Pulmonary artery endothelial cell (primary cell): ENCODE measurements at places on chromosomes 3 and 15. TPM values are rescaled to one million over a fixed set of nuclear protein-coding genes. Genes with fewer than 3 reads are reported as not detected.
A peak's percentile ranks its signal among the peaks of the same experiment; 100 is the strongest.

GRCh38 chr3:31247850-31248562 lies 284.7 kb upstream of the STT3B start:
- no peak for DNase-seq

DNA sequence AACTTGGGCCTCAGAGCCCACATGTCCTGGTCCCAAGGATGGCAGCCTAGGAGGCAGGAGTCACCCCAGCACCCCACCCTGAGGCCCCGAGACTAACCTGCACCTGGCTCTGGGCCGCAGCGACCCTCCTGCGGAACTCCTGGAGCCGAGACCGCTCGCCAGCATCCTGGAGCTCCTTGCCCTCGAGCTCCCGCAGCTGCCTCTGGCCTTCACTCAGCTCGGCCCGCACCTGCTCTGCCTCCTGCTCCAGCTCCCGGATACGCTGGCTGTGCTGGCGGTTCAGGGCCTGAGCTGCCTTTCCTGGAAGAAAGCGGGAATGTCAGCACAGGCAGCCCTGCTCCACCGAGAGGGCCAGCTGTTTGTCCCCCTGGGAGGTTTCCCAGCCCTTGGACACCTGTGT lies 13.2 kb downstream of the KIF7 start:
- DNase-seq: no peak

- peak; percentile 95 for DNase-seq
Measured at GRCh38 chr15:67107014-67107812, 41.8 kb downstream of the SMAD3 start.

DNA sequence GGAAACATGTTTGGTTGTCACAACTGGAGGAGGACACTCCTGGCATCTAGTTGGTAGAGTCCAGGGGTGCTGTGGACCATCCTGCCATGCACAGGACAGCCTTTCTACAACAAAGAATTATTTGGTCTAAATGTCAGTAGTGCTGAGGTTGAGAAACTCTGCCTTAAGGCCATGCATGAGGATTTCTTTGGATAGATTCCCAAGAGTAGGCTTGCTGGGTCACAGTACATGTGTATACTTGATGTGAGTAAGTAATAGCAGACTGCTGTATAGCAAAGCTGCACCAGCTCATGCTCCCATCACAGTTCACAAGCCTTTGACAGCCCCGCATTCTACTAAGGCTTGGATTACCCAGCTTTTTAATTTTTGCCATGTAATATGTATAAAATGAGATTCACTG lies 151.3 kb downstream of the MFSD1 start:
- DNase-seq: no peak

- DNase-seq: no peak
Measured at GRCh38 chr3:13491206-13491974, 11.3 kb downstream of the HDAC11 start.

GRCh38 chr15:73978896-73979295 lies 13.2 kb downstream of the STOML1 start:
- DNase-seq: no peak

DNA sequence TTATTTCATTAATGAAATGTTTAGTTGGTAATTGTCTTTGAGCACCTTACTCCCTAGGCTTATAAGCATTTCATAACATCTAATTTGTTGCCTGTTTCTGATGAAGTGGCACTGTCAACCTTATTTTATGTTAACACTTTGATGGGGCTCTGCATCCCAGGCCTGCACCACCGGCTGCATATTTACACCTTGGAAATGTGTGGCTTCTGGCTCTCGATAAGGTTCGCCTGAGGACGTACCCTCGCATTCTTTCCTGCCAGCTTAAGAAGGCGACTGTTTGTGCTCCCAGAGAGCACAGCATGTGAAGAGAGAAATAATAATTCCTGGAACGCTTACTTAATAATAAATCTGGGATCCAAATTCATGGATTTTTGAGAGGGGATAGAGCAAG lies 763.3 kb upstream of the CFAP20DC start:
- DNase-seq: no peak

- DNase-seq: no peak
Measured at GRCh38 chr3:34155108-34155507, 356.7 kb downstream of the PDCD6IP start.

DNA sequence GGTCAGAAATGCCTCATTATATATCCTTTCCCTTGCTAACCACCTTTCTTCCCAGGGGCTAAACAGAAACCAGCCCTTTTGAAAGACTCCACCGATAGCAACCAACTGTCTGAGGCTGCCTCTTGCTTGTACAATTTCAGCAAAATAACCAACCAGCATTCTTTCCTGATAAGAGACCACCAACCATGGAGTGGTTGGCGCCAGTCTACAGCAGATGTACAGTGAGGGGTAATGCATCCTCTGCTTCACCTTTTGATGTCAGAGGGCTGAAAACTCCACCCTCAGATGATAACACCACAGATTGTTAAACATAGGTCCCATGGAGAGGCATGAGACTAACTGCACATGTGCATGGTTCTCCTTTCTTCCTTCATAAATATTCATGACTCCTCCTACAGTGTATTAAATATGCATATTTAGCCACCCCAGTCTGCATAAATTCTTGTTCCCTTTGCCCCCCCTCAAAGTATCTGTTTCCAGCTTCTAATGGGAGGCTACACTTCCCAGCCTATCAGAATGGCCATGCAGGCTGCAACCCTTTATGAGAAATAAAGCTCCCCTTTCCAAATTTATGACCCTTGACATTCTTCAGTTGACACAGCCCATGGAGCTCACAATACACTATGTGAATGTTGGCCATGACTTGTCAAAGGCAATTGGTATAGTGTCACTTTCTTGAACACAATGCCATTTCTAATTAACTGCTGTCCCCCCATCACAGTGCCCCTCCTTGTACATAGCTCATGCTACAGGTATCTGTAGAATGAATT lies 48.3 kb downstream of the GABRB3 start:
- DNase-seq: no peak

DNA sequence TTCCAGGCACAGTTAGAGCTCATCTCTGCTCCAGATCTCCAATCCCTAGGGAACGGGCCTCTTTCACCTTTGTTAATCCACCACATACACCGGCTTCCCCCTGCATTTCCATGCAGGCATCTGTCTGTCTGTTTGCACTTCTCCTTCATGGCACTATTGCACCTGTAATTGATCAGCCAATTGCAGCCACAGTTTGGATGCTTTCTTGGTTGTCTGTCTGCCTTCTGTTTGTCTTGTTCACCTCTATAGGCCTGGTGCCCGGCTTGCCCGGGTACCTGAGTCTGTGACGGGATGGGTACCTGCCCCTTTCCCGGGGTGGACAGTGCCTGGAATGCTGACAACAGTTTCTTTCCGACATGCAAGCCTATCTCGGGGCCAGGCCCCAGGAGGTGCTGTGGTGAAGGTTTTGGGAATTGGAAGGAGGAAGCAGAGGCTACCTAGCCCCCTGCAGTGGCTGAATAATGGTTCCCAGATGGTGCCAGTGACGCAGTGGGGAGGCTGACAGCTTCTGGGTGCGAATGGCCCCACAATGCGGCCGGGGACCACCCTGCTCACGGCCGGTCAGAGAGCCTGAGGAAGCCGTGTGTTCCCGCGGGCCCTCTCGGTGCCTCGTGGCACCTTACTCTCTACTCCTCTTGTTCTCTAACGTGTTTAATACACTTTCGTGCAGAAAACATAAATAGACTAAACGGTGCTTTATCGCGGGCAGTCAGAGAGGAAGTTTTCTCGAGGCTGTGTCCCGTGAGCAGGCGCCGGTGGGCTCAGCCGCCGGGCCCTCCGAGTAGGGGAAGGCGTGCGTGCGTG lies 31.3 kb upstream of the RAB6B start:
- no peak for DNase-seq

DNA sequence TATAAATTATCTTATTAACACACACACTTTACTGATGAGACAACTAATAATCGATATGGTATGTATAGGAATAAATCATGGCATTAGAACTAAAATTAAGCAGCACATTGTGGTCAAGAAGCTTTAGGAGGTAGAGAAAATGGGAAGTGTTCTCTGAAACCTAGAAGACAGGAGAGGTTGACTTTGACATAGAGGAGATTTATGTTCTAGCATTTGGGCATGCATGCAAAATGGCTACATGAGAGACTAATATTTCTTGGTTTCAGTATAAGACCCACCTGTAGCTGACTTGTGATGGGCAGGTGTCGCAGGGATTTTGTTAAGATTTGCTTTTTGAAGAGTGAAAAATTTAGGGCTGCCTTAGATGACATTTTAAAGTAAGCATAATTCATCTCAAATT lies 209.7 kb upstream of the POU1F1 start:
- DNase-seq: no peak

DNA sequence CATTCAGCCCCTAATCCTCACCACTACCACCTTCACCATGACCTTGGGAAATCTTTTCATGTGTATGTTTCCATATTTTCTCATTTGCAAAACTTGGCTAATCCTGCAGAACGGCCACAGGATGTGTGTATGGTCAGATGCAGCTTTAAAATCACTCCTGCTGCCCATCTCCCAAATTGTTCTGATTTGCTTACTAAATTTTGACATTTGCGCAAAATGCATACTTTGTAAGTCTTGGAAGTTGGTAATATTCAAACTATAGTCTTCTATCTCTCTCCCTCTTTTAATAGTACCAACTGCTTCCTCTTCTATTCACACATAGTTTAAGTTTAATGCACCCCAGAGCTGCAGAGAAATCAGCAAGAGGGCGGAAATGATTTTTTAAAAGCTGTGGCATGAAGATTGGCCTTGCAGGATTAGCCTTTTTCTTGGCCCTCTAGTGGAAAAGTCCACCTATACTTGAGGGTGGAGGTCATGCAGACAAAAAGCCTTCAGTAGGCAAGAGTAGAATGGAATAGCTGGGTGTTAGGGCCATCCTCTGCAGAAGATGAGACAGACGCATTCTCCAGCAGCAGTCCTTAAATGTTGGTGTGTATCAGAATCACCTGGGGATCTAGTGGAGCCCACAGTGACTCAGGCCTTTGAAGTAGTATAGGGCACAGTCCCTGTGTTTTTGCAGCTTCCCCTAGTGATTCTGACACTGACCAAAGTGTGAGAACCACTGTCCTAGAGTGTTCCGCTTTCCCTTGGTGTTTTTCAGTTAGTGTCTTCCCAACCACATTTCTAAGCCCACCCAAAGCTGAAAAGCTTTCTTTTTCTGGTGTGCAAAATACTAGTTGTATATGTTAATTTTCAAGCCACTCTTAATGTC lies 181.7 kb downstream of the CHST2 start:
- DNase-seq: no peak

GRCh38 chr15:70227147-70227546 lies 129.4 kb upstream of the TLE3 start:
- no peak for DNase-seq

DNA sequence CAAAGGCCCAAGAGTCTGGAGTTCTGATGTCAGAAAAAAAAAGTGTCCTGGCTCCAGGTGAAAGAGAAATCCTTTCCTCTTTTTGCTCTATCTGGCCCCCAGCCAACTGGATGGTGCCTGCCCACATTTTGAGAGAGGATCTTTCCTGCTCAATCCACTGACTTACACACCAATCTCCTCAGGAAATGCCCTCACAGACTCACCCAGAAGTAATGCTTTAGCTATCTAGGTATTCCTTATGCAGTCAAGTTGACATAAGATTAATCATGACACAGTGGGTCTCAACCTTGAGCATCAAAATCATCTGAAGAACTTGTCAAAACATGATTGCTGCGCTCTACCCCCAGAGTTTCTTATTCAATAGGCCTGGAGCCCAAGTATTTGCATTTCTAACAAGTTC lies 31.2 kb downstream of the STRIT1 start:
- DNase-seq: no peak

GRCh38 chr3:153714588-153715290 lies 406.5 kb upstream of the ARHGEF26 start:
- DNase-seq: no peak

GRCh38 chr3:174330303-174330702 lies 528.8 kb upstream of the NAALADL2 start:
- no peak for DNase-seq

DNA sequence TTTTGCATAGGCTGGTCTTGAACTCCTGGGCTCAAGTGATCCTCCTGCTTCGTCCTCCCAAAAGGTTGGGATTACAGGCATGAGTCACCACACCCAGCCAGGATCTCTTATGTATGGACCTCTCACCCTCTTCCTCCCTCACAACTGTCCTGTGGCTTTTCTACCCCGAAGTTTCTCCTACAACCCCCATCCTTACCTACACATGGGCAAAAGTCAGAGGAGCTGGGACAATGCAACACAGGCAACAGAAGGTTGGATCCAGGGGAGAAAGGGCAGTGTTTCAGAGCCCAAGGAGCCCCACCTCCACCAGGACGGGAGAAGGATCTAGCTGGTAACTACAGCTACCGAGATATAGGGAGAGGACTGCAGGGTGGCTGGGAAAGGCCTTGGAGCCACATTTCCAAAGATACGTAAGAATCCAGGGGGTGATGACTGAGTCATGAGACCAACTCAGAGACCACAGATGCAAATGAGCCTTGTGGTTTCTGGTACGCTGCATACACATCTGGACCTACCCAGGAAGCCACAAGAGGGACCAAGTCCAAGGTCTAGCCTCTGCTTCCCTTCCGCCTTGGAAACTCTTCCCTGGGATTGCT lies 13.6 kb downstream of the IGDCC4 start:
- DNase-seq: no peak

- no peak for DNase-seq
Measured at GRCh38 chr3:133830071-133830470, 24.5 kb downstream of the SRPRB start.

GRCh38 chr3:141306276-141306675 lies 62.0 kb upstream of the ZBTB38 start:
- DNase-seq: no peak

DNA sequence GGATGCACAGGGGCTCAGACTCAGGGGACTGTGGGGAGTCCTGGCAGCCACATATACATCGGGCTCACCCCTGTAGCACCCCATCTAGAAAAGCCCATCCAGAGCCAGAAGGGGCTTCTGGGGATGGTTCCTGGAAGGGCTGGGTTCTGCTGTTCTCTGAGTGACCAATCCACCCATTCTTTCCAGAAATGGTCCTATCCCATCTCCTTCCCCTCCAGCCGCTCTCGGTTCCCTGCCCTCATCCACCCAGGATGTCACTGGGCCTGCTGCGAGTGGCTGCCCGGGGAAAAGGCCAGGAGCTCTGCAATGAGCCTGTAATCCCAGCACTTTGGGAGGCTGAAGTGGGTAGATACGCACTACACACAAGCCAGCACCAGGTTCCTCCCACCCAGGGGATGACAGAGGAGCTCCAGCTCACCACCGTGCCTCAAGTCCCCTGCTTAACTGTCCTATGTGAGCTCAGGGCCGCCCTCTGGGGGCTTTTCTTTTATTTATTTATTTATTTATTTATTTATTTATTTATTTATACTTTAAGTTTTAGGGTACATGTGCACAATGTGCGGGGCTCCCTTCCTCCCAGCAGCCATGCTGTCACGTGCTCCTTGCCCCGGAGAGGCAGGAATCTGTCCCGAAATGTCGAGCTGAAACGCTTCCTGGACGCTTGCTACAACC lies 13.6 kb upstream of the CSK start:
- DNase-seq: no peak

- DNase-seq: no peak
Measured at GRCh38 chr15:66462627-66463026, 34.9 kb downstream of the SNAPC5 start.

Gene COLQ
- 0.07 and 0.25 TPM in 2 replicates for total RNA-seq

Gene CD86
- not detected in 2 replicates for total RNA-seq

Gene LRTM1
- not detected in 2 replicates for total RNA-seq

Gene SMCO1
- 0.07 TPM in 1 of 2 replicates, not detected in the other for total RNA-seq

Gene STRIT1
- not detected in 2 replicates for total RNA-seq

Gene CTXN2
- under 0.01 TPM in 1 of 2 replicates, not detected in the other for total RNA-seq

Gene FETUB
- not detected in 2 replicates for total RNA-seq

Gene PLA2G4E
- not detected in 2 replicates for total RNA-seq

Gene DNASE1L3
- total RNA-seq: 0.07 and 0.20 TPM in 2 replicates

Gene CCR9
- total RNA-seq: not detected in 2 replicates

Gene TGM5
- total RNA-seq: not detected in 2 replicates

Gene ZBTB47
- total RNA-seq: 17.3 and 22.4 TPM in 2 replicates
